ENCODE measurements at places on chromosomes 5 and 9.

GRCh38 chr5:7882926-7883325, 14.0 kb downstream of the MTRR start:
- no peak for DNase-seq

DNA sequence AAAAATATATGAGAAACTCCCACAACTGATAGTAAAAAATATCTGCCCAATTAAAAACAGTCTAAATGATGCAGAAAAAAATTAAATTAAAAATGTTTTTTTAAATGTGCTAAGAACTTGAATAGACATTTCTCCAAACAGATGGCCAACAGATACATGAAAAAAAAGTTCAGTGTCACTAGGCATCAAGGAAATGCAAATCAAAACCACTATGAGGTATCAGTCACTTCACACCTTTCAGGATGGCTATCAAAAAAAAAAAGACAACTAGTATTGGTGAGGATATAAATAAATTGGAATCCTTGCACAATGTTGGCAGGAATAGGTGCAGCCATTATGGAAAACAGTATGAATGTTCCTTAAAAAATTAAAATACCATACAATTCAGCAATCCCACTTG, 16.6 kb downstream of the ZNF131 start:
- DNase-seq = no peak

- no peak for DNase-seq
These were observed 19.5 kb downstream of the B4GALT1 start for GRCh38 chr9:33147416-33148169.

GRCh38 chr5:143955141-143955540, 143.2 kb downstream of the HMHB1 start:
- no peak for DNase-seq

- no peak for DNase-seq
These were observed 124.3 kb upstream of the ANKRD55 start for GRCh38 chr5:56357426-56357825.

DNA sequence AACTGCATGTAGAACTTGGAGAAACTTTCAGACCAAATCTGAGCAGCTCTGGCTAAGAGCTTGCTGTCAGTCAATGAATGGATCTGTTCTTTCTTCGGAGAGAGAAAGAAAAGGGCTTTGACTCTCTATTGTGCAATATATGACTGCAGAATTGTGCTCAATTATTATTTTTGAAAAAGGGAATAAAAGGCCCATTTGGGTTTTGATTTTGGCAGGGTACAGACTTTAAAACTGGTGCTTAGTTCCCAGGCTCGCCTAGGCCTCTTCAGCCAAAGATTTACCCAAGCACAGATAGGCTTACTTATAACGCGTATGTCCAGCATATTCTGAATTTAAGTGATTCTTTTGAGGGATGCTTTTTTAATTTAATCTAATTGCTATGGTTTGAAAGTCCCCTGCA, 59.3 kb downstream of the RETREG1 start:
- DNase-seq = no peak

DNA sequence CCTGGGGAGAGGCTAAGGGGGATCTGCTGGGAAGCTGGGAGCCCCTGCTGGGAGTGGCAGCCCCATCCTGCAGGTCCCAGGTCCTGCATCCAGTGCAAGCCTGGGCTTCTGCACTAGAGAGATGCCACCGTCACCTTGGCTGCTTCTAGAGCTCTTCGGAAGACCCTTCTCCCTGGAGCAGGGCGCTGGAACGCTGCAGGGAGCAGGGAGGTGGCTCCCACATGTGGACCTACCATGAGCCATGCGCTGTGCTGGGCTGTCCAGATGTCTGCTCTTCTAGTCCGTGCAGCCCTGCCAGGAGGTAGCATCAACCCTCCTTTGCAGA, 90.9 kb upstream of the PHYKPL start:
- DNase-seq = no peak

DNA sequence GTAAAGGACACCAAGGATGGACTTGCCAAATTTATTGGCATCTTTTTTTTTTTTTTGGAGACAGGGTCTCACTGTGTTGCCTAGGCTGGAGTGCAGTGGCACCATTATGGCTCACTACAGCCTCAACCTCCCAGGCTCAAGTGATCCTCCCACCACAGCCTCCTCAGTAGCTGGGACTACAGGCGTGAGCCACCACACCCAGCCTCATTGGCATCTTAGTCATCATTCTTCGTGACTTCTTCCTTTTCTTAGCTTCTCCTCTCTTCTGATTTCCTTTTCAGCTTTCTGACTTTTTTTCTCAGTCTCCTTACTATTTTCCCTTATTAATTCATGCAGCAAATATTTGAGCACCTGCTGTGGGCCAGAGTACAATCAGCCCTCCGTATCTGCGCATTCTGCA, 6.1 kb downstream of the MAML1 start:
- DNase-seq = no peak

DNA sequence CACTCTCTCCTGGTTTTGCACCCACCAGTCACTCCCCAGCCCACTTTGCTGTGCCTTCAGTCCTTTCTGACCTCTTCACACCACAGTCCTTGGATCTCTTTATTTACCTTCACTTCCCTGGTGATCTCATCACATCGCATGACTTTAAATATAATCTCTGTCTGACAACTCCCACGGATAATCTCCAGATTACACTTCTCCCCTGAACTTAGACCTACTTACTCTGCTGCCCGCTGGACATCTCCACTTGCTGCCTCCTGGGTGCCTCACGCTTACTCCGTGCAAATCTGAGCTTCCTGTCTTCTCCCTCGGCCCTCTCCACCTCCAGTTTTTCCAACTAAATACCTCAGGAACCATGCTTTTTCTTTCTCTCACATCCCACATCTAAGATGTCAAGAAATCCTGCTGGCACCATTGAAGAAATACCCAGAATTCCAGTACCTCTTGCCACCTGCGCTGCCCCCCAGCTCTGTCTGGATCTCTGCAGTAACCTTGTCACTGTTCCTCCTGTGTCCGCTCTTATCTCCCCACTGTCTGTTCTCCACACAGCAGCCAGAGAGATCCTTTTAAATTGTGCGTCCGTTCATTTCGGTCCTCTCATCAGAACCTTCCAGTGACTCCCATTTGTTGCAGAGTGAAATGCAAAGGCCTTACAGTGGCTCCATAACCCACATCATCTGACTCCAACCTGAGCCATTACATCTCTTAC, 9.3 kb downstream of the SFXN1 start:
- DNase-seq = no peak

GRCh38 chr5:59685793-59686192, 207.7 kb downstream of the PDE4D start:
- no peak for DNase-seq

GRCh38 chr5:118590806-118591205, 397.5 kb downstream of the DTWD2 start:
- DNase-seq = no peak

DNA sequence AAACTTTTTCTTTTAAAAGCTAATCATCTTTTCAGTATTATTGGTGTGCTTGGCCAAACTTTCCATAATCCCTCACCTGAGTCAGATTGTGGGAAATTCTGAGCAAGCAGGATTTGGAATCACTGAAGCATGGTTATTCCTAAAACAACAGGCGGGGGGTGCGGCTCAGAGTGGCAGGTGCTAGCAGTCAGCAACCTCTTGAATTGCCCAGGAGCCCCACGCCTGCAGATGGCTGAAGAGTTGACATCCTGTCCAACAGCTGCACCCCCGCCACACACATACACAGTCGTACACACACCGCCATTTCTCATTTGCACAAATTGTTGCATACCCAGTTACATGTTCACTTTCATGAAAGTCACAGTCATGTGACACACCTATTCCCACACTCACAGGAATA, 96.6 kb downstream of the LHX2 start:
- no peak for DNase-seq

GRCh38 chr9:87836536-87836935, 46.1 kb upstream of the SPATA31E1 start:
- DNase-seq = no peak

DNA sequence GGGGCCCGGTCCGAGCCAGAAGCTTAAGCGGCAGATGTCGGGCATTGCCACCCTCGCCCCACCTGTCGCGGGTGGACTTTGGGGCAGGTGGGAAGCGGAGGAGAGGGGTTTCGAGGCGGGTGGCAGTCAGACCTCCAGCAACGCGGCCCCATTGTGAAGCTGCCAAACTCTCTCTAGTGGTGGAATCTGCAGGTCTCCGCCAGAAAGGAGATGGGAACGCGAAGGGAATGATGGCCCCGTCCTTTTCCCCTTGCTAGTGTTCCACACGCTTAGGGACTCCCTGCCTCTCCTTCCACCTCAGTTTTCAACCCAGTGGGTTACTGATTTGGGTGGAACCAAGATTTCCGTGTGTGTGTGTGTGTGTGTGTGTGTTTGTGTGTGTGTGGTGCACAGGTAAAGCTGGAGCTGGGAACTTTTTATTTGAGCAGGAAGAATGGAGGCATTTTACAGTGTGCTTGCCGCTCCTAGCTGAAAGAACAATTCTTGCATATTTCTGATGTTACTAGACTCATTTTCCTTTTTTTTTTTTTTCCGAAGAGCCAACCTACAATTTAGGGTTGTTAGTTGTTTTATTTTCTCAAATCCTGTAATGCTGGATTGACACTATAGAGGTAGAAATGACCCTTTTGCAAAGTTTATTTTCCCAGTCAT, 1.3 kb downstream of the MACIR start:
- no peak for DNase-seq

DNA sequence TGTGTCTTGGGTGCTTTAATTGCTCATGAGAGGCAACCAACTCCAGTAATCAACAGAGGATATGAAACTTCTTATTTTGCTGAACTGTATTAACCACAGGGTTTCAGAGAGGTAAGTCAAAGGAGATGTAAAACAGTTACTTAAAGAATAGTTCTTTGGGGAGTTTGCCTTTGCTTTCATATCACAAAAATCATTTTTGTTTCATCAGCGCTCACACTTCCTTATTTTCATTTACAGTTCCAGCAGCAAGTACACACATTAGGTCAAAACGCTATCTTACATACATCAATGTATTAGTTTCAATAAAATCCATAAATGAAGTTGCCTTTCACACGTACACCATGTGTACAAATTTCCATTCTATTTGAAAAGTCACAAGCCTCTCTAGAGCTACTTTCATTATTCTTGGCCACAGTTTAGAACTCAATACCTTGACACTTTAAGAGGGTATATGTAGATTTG, 50.1 kb downstream of the ST8SIA4 start:
- DNase-seq = peak; percentile 7

- DNase-seq = no peak
These were observed 484.6 kb downstream of the SPATA31A7 start for GRCh38 chr9:61674465-61674864.

- DNase-seq = no peak
These were observed 2.5 kb downstream of the LAMC3 start for GRCh38 chr9:131011274-131012022.

DNA sequence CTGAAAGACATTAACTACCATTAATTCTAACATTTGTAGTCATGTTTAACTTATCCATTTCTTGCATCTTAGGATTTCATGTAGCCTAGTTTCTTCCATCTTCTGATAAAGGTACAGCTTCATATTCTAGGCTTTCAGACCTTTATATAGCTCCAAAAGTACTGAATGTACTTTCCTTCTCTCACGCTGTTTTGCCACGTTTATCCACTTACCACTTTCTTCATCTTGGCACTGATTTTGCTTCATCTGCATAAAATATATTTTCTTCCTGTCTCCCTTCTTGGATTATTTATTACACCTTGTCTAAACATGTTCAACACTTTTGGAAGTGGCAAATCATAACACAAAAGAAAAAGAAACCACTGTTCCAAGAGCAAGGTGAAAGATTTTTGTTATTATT, 553.8 kb downstream of the DTWD2 start:
- DNase-seq = no peak

GRCh38 chr9:73805111-73805510, 653.4 kb downstream of the ANXA1 start:
- DNase-seq = no peak

DNA sequence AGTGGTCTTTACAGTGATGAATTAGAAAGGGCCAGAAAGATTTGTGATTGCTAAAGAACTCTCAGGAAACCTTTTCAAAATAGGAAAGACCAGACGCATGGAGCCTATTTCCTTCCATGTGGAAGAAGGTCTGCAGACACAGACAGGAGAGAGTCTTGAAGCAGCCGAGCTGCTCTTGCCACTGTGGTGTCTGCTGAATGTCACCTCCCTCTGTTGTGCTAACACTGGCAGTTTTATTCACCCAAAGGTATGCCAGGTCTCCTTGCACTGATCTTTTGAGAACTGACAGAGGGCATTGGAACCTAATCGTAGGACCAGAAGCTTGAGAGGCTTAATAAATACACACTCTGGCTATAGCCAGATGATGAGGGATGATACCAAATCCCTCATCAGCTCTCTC, 108.7 kb downstream of the SREK1 start:
- no peak for DNase-seq

Data from CD4-positive, alpha-beta T cell treated with Interleukin-6 at 100 ng/mL for 8 hours (primary cell).